ENCODE measurements at places on chromosomes 7 and 10.

GRCh38 chr10:119316729-119317097 lies 109.3 kb downstream of the GRK5 start:
- DNase-seq, result no peak

GRCh38 chr7:71298378-71298777 lies 166.4 kb downstream of the GALNT17 start:
- no peak for DNase-seq

DNA sequence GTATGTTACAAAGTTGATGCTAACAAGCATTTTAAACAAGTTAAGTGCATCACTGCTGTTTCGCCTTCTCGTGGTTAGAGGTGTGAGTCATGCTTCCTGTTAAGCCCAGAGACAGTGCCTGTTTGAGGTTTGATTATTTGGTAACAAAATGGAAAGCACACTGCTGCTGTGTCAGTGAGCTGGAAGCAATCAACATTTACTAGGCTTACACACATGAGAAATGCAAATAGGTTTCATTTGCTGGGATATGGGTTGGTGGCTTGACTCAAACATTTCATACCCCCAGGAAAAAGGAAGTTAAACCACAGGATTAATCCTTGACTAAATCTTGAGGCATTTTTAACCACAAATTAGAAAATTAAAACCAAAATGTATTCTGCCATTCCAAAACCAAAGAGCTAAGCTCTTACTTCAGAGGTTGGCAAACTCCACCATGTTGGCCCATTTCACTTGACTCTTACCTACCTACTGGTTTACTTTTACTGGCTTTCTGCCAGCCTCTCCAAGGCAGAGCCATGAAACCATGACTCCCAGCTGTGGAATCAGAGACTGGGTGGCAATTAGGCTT lies 139.2 kb downstream of the ETV1 start:
- no peak for DNase-seq

- DNase-seq, result no peak
Observed at GRCh38 chr10:98587156-98587837, 140.6 kb upstream of the HPS1 start.

DNA sequence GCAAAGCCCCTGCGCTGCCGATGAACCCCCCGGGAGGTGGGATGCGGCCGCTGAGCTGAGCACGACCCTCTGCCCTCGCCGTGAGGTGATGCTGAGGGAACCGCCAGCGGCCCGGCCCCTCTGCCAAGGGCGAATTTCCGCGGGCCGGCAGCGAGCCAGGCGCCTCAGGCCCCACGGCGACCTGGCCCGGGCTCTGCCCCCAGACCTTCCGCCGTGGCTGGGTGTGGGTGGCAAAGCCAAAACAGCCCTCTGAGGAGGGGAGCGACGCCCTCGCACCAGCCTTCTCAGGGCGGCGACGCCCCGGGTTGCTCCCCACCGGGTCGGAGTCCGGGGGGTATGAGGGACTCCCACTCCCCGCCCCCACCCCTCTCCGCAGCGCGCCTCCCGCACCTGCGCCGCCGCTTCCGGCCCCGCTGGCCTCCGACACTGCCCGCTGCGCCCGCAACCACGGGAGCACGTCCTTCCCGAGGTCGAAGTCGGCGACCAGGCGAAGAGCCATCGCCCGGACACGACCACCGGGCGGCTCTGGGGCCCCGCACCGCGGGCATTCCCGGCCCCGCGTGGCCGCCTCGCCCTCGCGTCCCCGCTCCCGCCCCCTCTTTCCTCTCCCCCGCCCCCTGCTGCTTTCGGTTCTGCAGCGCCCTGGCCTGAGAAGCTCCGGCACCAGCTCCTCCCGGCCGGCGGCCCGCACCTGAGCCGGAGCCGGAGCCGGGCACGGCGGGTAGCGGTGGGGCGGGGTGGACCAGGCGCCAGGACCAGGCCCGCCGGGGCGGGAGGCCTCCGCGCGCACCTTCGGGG lies at the start of gene GSAP:
Gene GSAP, minus strand, starts transcription at position 527 of the 798 bp plus-strand sequence. Its CDS starts 28 bp downstream, at position 499.
- DNase-seq, result peak; percentile 68

All from ureter (tissue), 1 donor.